ENCODE measurements at places on chromosomes 4 and X. TPM values are rescaled to one million over a fixed set of nuclear protein-coding genes. Genes with fewer than 3 reads are reported as not detected.

GRCh38 chr4:118987959-118988634 lies 99.4 kb downstream of the SYNPO2 start:
- peaks cover 18% of the 10 kb centered on the region for H3K4me1 ChIP-seq
- peak overlapping the region; percentile 81 for H3K27ac ChIP-seq
- DNase-seq, result no peak
- H3K27me3 ChIP-seq, result no peaks in the 10 kb centered on the region

GRCh38 chr4:47550899-47551548 lies 65.9 kb downstream of the ATP10D start:
- H3K27ac ChIP-seq, result no peak overlapping the region
- no peak for DNase-seq
- H3K4me1 ChIP-seq, result peaks cover 2% of the 10 kb centered on the region
- H3K36me3 ChIP-seq, result peaks cover 2% of the 10 kb centered on the region
- no peaks in the 10 kb centered on the region for H3K27me3 ChIP-seq
- H3K4me3 ChIP-seq, result no peak overlapping the region

DNA sequence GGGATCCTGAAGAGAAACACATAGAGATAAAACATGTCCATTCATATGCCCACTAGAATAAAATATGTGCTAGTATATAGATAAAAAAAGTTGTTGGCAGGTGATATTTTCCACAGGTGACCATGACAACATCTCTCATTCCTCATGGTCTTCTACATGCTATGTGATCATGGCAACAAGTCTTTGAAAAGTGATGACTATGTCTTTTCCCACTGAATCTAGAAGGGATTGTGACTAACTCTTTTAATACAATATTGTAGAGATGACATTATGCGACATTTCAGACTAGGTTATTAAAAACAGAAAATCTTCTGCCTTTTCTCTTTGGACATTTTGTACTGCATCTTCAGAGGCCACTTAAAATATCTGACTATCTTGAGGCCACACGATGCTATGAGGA lies 126.0 kb upstream of the GABRA2 start:
- no peak overlapping the region for H3K4me3 ChIP-seq
- no peak for DNase-seq
- H3K36me3 ChIP-seq, result no peaks in the 10 kb centered on the region
- H3K27ac ChIP-seq, result no peak overlapping the region
- no peaks in the 10 kb centered on the region for H3K27me3 ChIP-seq
- H3K4me1 ChIP-seq, result no peaks in the 10 kb centered on the region

GRCh38 chrX:5388087-5388486 lies 840.6 kb downstream of the NLGN4X start:
- no peaks in the 10 kb centered on the region for H3K36me3 ChIP-seq
- no peak for DNase-seq
- no peaks in the 10 kb centered on the region for H3K4me1 ChIP-seq
- H3K4me3 ChIP-seq, result no peak overlapping the region

DNA sequence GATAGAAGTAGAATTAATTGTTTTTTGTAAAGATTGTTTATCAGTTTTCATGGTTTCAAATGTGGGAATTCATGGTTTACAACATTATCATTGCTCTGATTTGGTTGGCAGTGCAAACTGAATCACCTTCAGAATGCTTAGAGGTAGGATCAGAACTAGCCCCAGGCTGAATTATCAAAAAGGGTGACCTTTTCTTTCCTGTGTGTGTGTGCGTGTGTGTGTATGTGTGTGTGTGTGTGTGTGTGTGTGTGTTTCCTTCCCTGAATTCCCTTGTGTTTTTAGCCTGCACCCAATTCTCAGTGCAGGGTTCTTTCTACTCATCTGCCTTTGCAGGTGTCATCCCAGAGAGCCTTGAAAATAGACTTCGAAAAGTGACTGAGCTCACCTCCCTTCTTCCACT lies 125.0 kb downstream of the BMPR1B start:
- no peaks in the 10 kb centered on the region for H3K36me3 ChIP-seq
- H3K4me3 ChIP-seq, result no peak overlapping the region
- DNase-seq, result no peak
- H3K27ac ChIP-seq, result no peak overlapping the region
- H3K27me3 ChIP-seq, result no peaks in the 10 kb centered on the region
- no peaks in the 10 kb centered on the region for H3K4me1 ChIP-seq

- H3K36me3 ChIP-seq, result no peaks in the 10 kb centered on the region
- H3K4me1 ChIP-seq, result no peaks in the 10 kb centered on the region
- no peak overlapping the region for H3K4me3 ChIP-seq
- no peaks in the 10 kb centered on the region for H3K27me3 ChIP-seq
Measured at GRCh38 chr4:127000846-127001245, 631.9 kb upstream of the INTU start.

- H3K36me3 ChIP-seq, result no peaks in the 10 kb centered on the region
- no peaks in the 10 kb centered on the region for H3K4me1 ChIP-seq
- no peaks in the 10 kb centered on the region for H3K27me3 ChIP-seq
- H3K27ac ChIP-seq, result no peak overlapping the region
- DNase-seq, result no peak
Measured at GRCh38 chrX:132180929-132181328, 38.3 kb downstream of the RAP2C start.

DNA sequence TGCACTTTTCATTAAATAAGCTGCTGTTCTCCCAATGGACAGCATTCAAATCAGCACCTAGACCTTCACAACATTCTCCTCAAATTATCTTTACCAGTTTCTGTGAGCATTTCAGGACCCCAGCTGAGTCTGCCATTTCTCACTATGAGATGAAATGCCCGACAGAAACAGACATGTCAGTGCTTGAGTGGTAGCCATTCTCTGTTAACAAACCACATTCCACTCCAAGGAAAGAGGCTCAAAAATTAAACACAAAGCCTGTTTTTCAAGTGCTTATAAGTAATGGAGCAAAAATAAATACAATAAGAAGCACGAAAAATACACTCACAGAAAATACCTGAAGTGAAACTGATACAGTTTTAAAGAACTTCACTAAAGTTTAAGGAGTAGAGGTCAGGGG lies 320.2 kb upstream of the PRPS2 start:
- H3K36me3 ChIP-seq, result no peaks in the 10 kb centered on the region
- H3K4me1 ChIP-seq, result no peaks in the 10 kb centered on the region
- DNase-seq, result no peak
- no peaks in the 10 kb centered on the region for H3K27me3 ChIP-seq
- no peak overlapping the region for H3K4me3 ChIP-seq
- no peak overlapping the region for H3K27ac ChIP-seq

GRCh38 chr4:68369142-68369805 lies 19.4 kb upstream of the YTHDC1 start:
- no peak overlapping the region for H3K27ac ChIP-seq
- no peaks in the 10 kb centered on the region for H3K36me3 ChIP-seq
- H3K4me1 ChIP-seq, result no peaks in the 10 kb centered on the region

DNA sequence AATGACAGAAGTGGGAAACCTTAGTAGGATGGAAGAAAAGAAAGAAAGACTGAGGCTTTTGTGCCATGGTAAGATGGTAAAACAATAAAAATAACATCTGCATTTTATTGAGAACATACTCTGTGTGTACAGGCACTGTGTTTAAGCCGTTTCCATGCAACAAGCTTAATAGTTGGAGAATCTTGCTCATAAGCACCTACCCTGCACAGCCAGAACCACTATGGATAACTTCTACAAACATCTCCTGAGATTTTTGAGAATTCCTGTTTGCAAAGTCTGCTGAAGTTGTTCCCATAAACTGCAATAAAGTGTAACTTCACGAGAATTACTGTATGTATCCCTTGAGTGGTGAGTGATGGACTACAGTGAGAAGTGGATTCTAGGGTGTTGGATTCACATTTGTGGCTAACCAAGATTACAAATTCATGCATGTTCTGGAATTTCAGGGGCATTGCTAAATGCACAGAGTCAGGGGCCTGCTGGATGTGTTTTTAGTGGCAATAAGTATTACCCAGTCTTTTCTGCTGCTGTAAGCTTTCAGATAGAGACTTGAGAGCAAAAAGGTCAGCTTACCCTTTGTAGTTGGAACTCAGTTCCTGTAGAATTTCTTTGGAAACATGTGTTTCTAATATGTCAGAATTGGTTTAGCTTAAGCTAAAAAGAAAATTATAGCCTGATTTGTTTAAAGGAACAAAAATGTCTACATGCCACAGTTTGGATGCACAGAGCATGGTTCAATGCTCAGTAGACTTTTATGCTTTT lies 132.5 kb downstream of the AFF1 start:
- DNase-seq, result peak; percentile 53
- no peaks in the 10 kb centered on the region for H3K36me3 ChIP-seq
- H3K4me3 ChIP-seq, result no peak overlapping the region
- no peaks in the 10 kb centered on the region for H3K27me3 ChIP-seq
- no peak overlapping the region for H3K27ac ChIP-seq

DNA sequence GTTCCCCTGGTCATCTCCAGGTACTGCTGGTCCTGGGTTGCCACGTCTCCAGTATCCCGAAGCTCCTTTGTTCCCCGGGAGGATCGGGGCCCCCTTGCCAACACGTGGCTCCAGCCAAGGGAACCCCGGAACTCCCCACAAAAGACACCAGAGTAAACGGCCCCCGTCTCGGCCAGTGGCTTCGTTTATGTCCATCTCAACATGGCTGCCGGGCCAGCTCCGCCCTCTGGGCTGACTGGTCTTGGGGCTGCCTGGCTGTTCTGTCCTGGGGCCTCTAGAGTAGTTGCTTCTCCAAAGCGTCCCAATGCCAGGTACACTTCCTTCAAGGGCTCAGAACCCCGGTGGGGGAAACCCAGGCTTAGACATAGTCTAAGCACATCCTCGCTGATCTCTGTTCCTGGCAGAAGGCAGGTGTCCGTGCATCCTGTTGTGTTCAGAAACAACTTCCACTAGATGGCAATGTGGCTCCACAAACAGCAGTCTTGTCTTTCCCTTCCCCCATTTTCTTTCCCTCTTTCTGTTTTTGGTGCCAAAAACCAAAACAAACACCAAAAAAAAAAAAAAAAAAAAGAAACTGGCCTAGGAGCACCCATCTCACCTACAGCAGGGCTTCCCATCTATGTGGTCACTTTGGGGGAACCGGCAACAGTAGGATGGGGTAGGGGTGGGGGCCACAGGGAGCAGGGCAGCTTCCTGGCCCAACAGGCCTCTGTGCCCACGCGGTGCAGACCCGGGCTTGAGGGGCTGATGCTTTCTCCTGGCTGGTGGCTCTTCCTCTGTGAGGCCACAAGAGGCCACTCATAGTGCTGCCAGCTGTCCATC lies 35.3 kb downstream of the NBDY start:
- no peaks in the 10 kb centered on the region for H3K36me3 ChIP-seq
- peak overlapping the region; percentile 59 for H3K27ac ChIP-seq
- H3K27me3 ChIP-seq, result no peaks in the 10 kb centered on the region
- H3K4me3 ChIP-seq, result no peak overlapping the region
- peak; percentile 62 for DNase-seq
- H3K4me1 ChIP-seq, result peaks cover 2% of the 10 kb centered on the region

The GPR82 gene
- polyA plus RNA-seq, result not detected

All from fibroblast of lung (primary cell).